ENCODE measurements at places on chromosomes 7 and 10.

DNA sequence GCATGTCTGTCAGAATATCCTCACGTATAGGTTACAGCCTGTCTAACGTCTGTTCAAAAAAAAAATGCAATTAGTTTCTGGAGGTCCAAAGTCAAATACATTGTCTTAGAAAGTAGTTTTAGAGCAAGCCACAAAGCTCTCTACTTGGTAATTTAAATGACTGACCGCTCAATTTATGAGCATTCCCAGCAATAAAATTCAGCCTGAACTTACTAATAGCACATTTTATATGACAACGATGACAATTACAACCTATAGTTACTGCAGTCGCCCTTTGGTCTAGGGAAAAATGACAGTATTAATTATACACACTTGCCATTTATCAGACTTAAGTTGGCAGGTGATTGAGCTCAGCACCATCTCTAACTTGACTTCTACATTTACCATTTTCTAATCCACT, 425.8 kb upstream of the STEAP1 start:
- DNase-seq, result no peak

GRCh38 chr10:12587451-12587888, 238.1 kb downstream of the CAMK1D start:
- DNase-seq, result no peak

GRCh38 chr7:95155965-95156364, 168.4 kb downstream of the PON1 start:
- no peak for DNase-seq

DNA sequence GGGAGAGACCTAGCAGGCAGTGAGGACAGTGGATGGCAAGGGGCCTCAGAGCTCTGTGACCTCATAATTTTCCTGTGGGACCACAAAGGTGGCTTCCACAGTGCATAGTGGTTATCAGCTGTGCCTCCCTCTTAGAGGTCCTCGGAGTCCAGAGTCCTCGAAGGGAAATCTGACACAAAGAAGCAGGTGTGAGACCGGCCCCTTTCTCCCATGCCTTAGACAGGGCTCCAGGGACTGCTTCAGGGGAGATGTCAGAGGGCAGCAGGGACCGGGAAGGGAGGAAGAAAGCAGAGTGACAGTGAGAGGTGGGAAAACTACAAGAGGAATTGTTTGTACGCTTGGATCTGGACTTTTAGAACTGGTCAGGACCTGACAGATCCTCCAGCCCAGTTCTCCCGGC, 66.3 kb downstream of the BAMBI start:
- no peak for DNase-seq

- no peak for DNase-seq
Observed at GRCh38 chr7:87599336-87599735, 1.3 kb downstream of the ABCB1 start.

DNA sequence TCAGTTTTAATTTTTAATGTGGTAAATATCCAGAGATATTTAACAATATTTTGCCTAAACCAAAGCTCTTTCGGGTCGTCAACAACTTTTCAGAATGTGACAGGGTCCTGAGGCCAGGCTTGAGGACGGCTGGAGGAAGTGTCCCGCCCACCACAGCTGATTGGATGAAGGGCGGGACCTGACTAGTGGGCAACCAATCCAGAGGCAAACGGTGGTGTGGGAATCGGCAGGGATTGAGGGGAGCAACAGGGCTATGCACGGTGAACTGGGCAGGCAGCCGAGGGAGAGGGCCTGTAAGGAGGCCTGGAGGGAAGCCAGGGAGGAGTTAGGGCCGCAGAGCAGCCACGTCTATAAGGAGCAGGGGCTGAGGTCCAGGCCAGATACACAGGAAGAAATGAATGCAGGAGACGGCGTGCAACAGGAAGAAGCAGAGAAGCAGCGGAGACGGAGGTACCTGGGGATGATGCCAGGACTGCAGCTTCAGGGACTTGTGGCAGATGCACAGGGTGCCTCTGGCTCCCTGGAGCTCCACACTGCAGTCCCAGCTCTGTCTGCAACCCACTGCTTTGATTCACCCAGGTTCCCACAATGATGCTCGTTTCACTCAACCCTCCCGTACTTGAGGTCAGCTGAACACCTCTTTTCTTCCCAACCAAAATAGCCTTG, 46.1 kb upstream of the ZMIZ1 start:
- no peak for DNase-seq

- DNase-seq, result no peak
Observed at GRCh38 chr10:99285881-99286280, 43.3 kb upstream of the CNNM1 start.

GRCh38 chr10:8404721-8405120, 350.2 kb downstream of the GATA3 start:
- DNase-seq, result no peak

DNA sequence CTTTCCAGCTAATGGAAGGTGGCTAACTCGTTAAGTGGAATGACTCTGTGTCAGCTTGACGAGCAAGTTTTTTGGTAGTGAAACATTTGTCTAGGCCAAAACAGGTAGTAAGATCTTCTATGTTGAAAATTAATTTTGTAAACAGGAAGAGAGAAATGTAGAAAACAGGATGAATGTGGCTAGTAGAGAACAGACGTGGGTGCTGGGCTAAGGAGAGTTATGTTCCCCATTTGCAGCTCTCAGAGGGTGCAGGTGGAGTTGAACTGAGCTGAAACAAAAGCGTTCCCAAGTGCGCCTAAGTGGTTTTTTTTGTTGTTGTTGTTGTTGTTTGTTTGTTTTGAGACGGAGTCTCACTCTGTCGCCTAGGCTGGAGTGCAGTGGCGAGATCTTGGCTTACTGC, 59.5 kb upstream of the SRPK2 start:
- no peak for DNase-seq

- no peak for DNase-seq
Observed at GRCh38 chr10:306675-307185, 171.5 kb downstream of the ZMYND11 start.

GRCh38 chr10:57973451-57973850, 294.2 kb downstream of the IPMK start:
- DNase-seq, result no peak

DNA sequence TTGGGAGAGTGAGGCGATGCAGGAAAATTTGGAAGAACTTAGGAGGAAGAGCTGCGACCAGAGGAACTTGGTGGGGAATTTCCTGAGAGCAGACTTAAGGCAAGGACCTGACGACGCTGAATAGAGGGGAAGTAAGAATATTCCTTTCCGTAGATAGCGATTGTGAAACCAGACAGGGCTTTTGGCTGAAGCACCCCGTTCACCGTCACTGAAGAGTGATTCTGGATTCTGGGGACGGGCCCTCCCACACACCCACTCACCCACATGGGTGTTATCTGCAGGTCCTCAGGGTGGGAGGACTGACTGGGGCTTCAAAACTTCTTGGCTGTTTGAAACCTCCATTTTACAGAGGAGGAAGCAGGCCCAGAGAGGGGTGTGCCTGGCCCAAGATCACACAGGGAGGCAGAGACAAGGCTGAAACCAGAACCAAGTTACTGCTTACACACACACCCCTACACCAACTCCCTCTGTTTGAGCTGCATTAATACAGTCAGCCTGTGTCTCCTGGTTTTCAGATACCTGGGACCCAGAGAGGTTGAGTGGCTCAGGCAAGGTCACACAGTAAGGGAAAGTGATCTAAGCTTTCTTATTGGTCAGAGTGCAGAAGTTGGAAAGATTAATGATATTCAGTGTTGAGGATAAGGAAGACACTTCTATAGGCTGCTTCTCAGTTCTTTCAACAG, 37.2 kb upstream of the CDH23 start:
- DNase-seq, result no peak

- no peak for DNase-seq
Observed at GRCh38 chr10:526651-527312, 162.7 kb downstream of the DIP2C start.

GRCh38 chr7:25084821-25085220, 40.2 kb downstream of the CYCS start:
- no peak for DNase-seq

GRCh38 chr10:16819436-16819835, 2.2 kb upstream of the RSU1 start:
- DNase-seq, result no peak

GRCh38 chr10:133455196-133455595, 1.5 kb downstream of the SCART1 start:
- DNase-seq, result no peak

DNA sequence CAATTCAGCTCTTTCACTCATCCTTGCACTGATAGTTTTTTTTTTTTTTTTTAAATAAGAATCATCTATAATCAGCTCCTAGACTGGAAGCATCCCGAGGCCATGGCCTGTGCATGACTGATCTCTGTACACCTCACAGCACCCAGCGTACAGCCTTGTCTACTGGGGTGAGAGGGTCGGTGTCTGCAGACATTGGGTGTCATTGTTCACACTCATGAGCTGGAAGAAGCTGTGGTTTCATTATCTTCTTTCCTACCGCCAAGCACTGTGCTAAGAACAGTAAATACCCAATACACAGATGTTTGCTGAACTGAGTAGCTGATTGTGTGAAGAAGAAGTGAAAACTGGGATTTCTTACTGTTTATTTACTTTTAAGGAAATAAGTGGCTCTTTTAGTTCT, 123.6 kb downstream of the CLEC2L start:
- no peak for DNase-seq

DNA sequence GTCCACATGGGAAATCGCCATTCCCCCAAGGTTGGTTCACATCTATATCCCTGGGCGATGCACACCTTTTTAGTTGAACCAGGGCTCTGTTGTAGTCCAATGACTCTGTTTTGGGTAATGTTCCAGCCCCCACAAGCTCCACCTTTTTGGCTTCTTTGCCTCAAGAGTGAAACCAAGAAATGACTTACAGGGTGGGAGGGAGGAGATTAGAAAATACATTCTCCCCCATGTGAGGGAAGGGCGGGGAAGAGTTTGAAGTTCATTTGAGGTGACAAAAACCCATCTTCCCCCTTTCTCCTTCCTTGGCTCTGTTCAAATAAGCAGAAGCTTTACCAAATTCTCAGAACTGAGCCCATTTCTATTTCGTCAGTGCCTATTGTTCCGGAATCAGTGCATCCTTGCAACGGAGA, 82.8 kb downstream of the GATA3 start:
- DNase-seq, result no peak

- no peak for DNase-seq
Observed at GRCh38 chr10:109979215-109979614, 28.6 kb upstream of the ADD3 start.

DNA sequence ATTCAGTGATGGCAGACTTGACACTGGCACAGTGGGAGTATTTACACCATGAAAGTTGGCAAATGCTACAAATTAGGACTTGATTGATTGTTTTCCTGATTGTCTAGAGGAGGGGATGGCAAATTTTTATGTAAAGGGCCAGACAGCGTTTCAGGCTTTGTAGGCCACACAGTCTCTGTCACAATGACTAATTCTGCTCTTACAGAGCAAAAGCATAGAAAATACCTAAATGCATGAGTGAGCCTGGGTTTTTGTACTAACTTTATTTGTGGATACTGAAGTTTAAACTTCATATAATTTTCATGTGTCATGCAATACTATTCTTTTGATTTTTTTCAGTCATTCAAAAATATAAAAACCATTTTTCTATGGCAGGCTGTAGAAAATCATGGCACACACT, 9.0 kb upstream of the ARMS2 start:
- no peak for DNase-seq

GRCh38 chr7:102045681-102046372, 228.4 kb downstream of the CUX1 start:
- no peak for DNase-seq

GRCh38 chr10:48444266-48444665, 137.8 kb downstream of the MAPK8 start:
- DNase-seq, result no peak

DNA sequence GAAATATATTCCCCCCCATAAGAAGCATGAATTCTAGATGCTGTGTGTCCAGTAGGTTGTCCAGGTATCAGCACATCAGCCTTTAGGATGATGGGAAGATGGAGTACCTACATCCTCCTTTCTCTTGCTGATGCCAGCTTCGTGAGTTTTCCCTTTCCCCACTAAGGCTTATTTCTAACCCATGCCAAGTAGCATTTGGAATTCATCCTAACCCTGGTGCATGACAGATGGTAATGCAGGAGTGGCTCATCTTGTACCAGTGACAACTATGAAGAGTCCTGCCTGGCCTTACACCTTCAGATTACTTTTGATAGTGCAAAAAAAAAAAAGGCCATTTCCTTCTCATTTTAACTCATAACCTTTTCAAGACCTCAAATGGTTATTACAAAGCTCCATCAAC, 58.7 kb downstream of the ARHGAP21 start:
- no peak for DNase-seq

DNA sequence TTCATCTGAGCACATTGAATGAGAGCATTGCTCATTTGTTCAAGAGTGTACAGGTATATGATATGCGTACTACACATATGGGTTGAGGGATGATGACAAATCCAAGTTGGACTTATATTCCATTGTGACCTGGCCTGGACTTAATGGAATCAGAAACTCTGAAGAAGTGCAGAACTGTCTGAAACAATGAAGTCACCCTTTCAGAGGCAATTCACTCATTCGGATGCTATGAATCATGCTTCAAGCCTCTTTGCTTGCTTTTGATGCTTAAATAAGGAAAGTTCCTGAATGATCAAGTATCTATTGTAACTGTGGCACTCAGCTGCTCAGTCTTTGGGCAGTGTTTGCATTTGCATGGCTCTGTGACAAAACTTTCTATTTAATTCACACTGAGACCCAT, 93.4 kb downstream of the ZNF365 start:
- DNase-seq, result no peak

GRCh38 chr10:5040010-5040673, 36.5 kb upstream of the AKR1C2 start:
- DNase-seq, result no peak

- DNase-seq, result no peak
Observed at GRCh38 chr10:98800263-98800662, 353.5 kb upstream of the HPS1 start.

GRCh38 chr7:33757050-33757449, 148.3 kb upstream of the BMPER start:
- DNase-seq, result no peak

DNA sequence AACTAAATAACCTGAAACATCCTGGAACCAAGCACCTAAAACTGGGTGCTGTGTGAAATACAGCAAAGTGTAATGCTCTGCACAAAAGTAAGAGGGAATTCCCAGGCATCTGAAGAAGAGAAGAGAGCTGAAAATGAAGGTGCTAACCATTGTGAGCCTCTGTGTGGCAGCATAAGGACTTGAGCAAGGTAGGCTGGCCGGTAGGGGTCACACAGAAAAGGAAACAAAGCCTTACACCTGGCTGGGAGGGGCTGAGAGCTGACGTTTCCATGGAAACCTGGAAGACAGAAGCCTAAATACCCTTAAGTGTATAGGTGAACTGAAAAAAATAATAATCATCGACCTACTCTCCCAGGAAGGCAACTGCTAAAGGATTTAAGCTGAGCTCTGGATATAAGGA, 48.6 kb downstream of the CUL1 start:
- DNase-seq, result peak; percentile 88

GRCh38 chr10:44558521-44558920, 173.6 kb upstream of the CXCL12 start:
- DNase-seq, result no peak
